ENCODE measurements at places on chromosomes 7 and 10. TPM values are rescaled to one million over a fixed set of nuclear protein-coding genes. Genes with fewer than 3 reads are reported as not detected.

TFR2 gene
- 0.08 TPM for total RNA-seq

METTL27 gene
- total RNA-seq = 10.7 TPM

SUN3 gene
- total RNA-seq = not detected

APBB1IP gene
- total RNA-seq = 5.9 TPM

CALML5 gene
- not detected for total RNA-seq

CCDC172 gene
- total RNA-seq = not detected

AHCYL2 gene
- 12.1 TPM for total RNA-seq

NKX1-2 gene
- not detected for total RNA-seq

FFAR4 gene
- not detected for total RNA-seq

GARIN1A gene
- total RNA-seq = 1.2 TPM

OR9A2 gene
- total RNA-seq = not detected

CRYGN gene
- 0.16 TPM for total RNA-seq

OR2F2 gene
- total RNA-seq = not detected

MBL2 gene
- not detected for total RNA-seq

ZKSCAN1 gene
- total RNA-seq = 41.9 TPM

SLIT1 gene
- total RNA-seq = 0.09 TPM

CALD1 gene
- 686 TPM for total RNA-seq

PRKG1 gene
- 45.6 TPM for total RNA-seq

STEAP1B gene
- 38.6 TPM for total RNA-seq

DNA2 gene
- 15.2 TPM for total RNA-seq

GDF2 gene
- not detected for total RNA-seq
